Memory B cell (primary cell): ENCODE measurements at places on chromosomes 5 and 9.

DNA sequence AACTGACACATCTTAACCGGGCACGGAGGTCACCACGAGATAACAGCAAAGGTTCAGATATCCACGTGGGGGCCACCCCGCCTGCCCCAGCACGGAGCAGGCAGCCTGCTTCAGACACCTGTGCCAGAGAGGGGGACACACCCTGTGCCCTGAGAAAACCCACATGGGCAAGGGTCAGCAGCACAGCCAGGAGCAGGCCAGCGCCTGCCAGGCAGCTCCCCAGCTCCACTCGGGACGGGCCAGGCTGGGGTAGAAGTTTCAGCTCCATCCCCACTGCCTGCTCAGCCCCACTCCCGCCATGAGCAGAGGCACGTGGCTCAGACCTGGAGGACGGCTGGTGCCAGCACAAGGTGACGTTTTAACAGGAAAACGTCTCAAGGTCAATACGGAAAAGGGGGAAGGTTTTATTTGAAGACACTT is 22.2 kb downstream of the SLC12A7 start:
- no peak for DNase-seq

- no peak for DNase-seq
Observed at GRCh38 chr5:57841676-57842363, 359.2 kb upstream of the ACTBL2 start.

GRCh38 chr9:79674052-79674777 is 102.5 kb downstream of the TLE4 start:
- DNase-seq: no peak

DNA sequence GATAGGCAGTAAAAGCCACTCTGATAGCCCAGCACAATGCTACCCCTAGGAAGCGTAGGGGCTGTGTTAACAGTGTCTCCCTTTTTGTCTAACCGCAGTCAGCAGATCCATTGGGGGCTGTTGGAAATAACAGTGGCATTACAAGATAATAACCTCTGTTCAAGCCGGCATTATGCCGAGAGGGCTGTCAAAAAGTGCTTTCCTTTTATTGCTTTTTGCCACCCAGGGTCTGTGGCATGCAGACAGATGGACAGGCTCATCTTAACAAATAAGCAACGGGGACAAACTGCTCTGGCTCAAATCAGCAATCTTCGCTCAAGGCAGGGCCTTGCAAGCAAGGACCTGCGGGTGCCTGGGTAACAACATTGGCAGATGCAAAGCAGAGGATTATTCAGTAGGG is 123.3 kb downstream of the TLR4 start:
- DNase-seq: no peak

GRCh38 chr5:112691339-112691680 is 46.4 kb upstream of the APC start:
- no peak for DNase-seq

GRCh38 chr5:40603378-40603777 is 76.3 kb upstream of the PTGER4 start:
- DNase-seq: no peak

DNA sequence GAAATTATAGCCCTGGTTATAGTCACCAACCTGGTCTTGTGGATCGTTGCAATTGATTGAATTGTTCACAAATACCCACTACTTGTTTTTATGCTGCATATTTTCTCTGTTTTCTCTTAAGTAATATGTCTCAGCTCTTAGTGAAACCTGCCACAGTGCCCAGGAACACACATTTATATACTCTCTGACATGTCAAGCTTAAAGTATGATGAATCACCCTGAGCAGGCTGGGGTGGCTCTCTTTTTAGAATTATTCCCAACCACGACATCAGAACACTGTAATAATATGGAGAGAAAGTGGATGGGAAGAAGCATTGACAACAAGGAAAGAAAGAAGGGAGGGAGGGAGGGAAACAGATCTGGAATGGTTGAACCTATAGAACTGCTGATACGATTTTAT is 72.8 kb upstream of the ZNF608 start:
- no peak for DNase-seq

DNA sequence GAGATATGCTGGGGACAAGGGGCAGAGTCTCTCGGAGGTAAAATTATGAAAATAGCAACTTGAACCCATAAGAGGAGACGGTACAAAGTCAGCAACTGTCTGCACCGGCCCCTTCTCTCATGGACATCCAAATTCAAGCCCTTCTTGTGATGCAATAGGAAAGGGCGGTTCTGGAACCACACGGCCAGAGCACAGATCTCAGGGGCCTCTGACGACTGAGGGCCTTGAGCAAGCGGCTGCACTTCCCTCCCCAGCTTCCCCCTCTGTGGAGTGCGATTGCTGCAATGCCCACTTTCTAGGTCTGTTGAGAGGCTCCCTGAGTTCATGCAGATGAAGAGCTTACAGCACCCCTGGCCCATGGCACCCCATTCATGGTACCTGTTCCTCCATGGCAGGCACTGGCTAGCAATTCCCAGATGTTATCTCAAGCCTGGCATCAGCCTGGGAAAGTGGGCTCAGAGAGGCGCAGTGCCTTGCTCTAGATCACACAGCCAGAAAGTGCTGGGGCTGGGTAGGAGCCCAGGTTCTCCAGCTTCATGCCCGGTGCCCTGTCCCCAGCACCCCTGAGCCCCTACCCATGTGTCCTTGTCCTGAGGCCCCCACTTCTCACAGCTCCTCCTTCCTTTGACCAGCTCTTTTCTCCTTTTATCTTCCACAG is 17.7 kb upstream of the CPLX2 start:
- no peak for DNase-seq

DNA sequence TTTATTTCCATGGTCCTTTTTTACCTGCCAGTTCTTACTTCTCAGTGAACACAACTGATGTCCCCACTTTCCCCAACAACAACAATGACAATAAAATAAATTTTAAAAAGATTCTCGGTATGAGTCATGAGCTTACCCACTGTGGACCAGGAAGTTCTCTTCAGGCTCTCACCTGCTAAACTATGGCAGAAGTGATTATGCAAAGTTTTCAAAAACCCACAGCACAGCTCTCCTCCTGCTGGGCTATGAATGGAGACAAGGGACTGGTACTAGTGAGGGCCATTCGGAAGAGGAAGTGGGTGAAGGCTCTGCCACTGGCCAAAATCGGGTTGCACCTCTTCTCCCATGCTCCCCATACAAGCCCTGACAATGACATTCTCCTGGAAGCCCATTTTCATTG is 429.4 kb downstream of the PIK3R1 start:
- no peak for DNase-seq

- DNase-seq: no peak
Observed at GRCh38 chr5:74289238-74289637, 351.3 kb downstream of the ENC1 start.

DNA sequence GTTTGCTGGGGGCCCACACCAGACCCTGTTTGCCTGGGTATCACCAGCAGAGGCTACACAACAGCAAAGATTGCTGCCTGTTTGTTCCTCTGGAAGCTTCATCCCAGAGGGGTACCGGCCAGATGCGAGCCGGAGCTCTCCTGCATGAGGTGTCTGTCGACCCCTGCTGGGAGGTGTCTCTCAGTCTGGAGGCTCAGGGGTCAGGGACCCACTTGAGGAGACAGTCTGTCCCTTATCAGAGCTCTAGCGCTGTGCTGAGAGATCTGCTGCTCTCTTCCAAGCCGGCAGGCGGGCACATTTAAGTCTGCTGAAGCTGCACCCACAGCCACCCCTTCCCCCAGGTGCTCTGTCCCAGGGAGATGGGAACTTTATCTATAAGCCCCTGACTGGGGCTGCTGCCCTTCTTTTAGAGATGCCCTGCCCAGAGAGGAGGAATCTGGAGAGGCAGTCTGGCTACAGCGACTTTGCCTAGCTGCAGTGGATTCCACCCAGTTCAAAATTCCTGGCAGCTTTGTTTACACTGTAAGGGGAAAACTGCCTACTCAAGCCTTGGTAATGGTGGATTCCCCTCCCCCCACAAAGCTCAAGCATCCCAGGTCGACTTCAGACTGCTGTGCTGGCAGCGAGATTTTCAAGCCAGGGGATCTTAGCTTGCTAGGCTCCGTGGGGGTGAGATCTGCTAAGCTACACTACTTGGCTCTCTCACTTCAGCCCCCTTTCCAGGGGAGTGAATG is 206.0 kb upstream of the TLX3 start:
- no peak for DNase-seq
